ENCODE measurements at places on chromosomes 6 and 20.
A peak's percentile ranks its signal among the peaks of the same experiment; 100 is the strongest.

- DNase-seq = no peak
Observed at GRCh38 chr20:59662161-59662560, 57.8 kb downstream of the PHACTR3 start.

- DNase-seq = no peak
Observed at GRCh38 chr6:97218912-97219311, 64.1 kb downstream of the MMS22L start.

DNA sequence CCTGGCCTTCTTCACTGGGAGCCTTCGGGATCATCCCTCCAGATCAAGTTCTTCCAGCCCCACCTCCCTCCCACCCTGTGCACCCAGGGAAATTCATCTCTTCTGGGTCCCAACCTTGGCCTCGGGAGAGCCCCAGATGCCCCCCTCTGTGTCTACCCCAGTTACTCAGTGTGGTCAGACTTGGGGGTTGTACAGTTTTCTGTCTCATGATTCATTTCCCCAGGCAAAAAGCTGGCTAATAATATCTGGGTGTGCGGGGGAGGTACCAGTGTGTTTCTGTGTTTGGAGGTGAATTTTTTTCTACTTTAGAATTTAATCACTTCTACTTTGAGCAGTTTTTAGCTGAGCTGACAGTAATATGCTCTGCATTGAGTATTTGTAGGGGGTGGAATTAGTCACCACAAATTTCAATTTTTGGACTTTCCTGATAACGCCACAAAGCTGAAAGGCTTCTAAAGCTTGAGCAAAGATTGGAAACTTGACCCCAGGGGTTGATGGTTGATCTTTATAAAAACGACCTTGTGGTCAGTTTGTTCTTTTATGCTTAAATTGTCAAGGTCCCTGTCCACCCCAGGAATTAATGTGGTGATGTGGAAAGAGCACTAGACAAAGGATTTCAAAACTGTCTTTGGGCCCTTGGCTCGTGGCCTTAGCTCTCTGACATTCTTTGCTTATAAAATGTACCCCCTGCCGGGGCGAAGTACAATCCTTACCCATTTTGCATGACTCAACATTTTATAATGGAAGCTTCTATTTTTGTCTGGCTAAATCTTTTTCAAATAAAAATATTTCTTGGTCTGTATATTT is 284.7 kb upstream of the TAB2 start:
- peak; percentile 11 for DNase-seq

GRCh38 chr6:25670793-25671513 is 18.9 kb downstream of the SCGN start:
- DNase-seq = no peak

- DNase-seq = no peak
Observed at GRCh38 chr20:37505263-37506151, 15.5 kb upstream of the NNAT start.

DNA sequence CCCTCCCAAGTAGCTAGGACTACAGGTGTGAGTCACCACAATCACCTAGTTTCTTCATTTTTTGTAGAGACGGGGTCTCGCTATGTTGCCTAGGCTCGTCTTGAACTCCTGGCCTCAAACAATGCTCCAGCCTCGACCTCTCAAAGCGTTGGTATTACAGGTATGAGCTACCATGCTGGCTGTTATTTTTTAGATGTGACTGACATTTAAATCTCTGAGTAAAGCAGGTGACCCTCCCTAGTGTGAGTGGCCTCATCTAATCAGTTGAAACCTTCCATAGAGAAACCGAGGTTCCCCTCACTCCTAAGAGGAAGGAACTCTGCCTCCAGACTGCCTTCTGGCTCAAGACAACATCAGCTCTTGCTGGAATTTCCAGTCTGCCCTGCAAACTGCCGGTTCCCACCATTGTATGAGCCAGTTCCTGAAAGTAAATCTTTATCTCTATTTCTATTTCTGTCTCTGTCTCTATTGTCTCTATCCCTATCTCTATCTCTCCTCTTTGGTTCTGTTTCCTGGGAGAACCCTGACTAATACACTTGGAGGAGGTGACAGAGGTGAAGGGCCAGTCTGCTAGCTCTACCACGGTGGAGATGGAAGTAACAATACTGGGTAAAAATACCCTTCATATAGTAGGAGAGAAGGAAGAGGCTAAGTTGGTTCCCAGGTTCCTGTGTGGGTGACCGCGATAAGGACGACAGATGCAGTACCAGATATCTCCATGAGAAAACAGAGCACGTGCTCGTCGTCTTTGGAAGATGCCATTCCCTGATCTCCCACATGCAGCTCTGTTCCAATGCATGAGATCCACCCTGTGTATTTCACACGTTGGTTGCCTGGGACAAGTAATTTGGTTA is 81.0 kb downstream of the MYB start:
- DNase-seq = no peak

- DNase-seq = no peak
Observed at GRCh38 chr6:47263268-47263667, 46.4 kb downstream of the TNFRSF21 start.

- no peak for DNase-seq
Observed at GRCh38 chr6:46648869-46649492, 3.6 kb downstream of the CYP39A1 start.

GRCh38 chr6:43511824-43512415 is 1.8 kb upstream of the LRRC73 start:
- DNase-seq = no peak

DNA sequence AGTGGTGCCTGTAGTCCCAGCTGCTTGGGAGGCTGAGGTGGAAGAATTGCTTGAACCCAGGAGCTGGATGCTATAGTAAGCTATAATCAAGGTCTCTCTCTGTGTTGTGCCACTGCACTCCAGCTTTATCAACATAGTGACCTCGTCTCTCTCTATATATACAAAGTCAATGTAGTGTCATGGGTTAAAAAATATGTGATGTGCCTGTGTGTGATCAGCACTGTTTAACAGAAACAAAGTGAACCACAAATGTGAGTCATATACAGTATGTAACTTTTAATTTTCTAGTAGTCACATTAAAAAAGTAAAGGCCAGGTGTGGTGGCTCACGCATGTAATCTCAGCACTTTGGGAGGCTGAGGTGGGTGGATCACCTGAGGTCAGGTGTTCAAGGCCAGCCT is 85.3 kb upstream of the RNF24 start:
- DNase-seq = no peak

GRCh38 chr6:56490993-56491392 is 151.7 kb downstream of the DST start:
- DNase-seq = no peak

DNA sequence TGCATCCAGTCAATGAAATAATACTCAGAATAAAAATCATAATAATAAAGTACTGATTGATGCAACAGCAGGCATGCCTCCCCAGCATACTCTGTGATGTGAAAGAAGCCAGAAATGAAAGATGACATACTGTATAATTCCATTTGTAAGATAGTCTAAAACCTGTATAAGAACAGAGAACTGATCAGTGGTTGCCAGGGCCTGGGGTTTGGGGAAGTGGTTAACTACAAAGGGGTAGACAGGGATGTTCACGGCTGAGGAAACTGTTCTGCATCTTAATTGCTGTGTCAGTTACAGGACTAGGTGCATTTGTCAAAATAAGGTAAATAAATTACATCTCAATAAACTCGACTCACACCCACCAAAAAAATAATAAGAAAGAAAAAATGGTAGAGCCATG is 81.3 kb upstream of the BMP2 start:
- no peak for DNase-seq

- DNase-seq = no peak
Observed at GRCh38 chr6:25410102-25410501, 130.9 kb downstream of the CARMIL1 start.

DNA sequence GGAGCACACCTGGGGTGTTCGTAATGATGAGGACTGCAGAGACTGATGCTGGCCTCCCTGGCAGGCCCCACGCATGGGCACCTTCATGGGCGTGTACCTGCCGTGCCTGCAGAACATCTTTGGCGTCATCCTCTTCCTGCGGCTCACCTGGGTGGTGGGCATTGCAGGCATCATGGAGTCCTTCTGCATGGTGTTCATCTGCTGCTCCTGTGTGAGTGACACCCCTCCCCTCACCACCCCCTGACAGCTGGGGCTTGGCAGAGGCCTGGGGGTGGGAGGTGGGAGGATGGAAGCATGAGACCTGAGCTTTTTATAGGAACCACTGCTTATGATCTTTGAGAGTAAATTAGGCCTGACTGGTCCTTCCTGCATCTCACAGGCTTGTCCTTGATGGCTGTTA is 6.7 kb downstream of the SLC12A5 start:
- no peak for DNase-seq

- DNase-seq = no peak
Observed at GRCh38 chr6:150547502-150548222, 52.0 kb upstream of the PLEKHG1 start.

DNA sequence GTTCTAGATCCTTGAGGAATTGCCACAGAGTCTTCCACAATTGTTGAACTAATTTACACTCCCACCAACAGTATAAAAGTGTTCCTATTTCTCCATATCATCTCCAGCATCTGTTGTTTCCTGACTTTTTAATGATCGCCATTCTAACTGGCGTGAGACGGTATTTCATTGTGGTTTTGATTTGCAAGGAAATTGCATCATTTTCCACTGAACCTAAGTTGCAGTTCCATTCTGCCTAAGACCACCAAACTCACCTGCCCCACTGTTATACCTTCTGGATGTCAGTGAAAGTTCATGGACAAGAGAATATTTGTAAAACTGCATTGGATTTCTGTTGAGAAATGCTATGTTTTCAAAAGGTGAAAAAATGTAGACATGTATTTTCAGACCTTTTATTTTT is 132.9 kb upstream of the ESR1 start:
- DNase-seq = no peak

DNA sequence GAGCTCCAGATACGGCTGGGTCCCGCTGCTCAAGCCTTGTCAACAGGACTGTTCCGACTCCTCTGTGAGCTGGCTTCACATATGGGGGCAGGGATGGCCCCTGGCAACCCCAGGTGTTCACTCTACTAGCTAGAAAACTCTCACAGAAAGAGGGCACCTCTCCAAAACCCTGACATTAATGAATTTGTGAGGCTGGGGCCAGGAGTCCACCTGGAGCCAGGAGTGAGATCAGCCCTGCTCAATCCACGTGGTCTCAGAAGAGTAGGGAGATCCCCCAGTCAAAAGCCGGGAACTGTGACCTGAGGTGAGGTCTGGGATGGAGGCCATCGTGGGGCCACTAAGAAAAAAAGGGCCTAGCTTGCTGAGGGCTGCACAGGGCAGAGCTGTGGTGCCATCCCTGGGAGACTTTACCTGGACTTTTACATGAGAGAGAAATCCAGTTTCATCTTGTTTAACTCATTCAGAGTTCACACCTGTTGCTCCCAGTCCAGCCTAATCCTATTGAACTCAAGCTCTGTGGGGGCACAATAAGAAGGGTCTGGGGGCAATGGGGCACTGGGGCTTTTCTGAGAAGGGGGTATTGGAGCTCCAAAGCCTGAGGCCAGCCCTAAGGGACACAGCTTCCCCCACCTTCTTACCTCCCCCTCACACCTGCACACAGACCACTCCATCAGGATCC is 144.3 kb upstream of the MLN start:
- no peak for DNase-seq

GRCh38 chr6:3624250-3625136 is 127.0 kb downstream of the PXDC1 start:
- no peak for DNase-seq

DNA sequence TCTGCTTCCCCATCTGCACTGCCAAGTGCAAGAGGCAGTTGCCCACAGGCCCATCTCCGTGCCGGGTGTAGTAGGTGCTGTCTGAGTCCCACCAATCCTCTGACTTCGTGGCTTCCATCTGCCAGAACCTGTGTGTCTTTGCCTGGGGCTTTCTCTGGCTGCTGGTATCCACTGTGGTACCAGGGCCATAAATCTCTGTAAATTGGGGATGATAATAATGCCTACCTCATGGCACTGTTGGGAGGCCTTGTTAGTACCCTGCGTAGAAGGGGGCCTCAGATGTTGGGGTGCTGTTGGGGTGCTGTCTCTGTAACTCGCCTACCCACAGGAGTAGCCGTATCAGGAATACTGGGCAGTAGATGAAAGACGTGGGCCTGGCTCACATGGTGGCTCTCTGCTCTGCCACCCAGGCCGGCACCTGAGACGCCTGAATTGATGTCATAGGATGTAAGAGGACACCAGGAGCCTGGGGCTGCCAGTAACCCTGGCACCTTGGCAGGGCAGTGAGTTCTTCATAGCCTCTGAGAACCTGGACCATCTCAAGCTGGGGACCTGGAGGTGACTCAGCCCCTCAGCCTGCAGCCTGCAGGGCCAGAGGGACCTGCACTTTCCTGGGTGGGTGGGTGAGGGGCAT is 94.1 kb upstream of the RNF24 start:
- DNase-seq = no peak

DNA sequence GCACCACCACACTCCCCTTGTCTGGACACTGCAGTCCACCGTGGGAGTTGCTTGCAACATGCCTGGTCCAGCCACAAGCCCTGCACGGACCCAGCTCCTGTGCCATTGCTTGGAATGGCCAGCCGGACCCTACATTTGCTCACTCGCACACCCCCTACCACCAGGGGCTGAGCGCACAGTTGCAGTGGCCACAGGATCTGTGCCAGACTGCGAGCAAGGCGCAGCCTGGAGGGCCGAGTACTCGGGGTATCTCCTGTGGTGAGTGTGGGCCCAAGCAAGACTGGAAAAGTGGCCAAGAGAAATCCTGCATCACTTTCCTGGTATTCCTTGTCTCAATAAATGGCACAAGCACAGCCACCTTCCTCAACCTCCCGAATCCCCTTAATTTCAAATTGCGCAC is 85.4 kb upstream of the SAMD5 start:
- DNase-seq = no peak

- DNase-seq = no peak
Observed at GRCh38 chr6:160261991-160262680, 3.5 kb upstream of the SLC22A2 start.

- no peak for DNase-seq
Observed at GRCh38 chr20:5001174-5002076, at the start of gene SLC23A2. SLC23A2 (minus strand) TSS chr20:5001510; CDS start chr20:4932562, 68,948 bp downstream.

GRCh38 chr20:4519534-4519933 is 202.2 kb upstream of the PRND start:
- no peak for DNase-seq

GRCh38 chr6:156955494-156956183 is 178.5 kb downstream of the ARID1B start:
- DNase-seq = no peak

DNA sequence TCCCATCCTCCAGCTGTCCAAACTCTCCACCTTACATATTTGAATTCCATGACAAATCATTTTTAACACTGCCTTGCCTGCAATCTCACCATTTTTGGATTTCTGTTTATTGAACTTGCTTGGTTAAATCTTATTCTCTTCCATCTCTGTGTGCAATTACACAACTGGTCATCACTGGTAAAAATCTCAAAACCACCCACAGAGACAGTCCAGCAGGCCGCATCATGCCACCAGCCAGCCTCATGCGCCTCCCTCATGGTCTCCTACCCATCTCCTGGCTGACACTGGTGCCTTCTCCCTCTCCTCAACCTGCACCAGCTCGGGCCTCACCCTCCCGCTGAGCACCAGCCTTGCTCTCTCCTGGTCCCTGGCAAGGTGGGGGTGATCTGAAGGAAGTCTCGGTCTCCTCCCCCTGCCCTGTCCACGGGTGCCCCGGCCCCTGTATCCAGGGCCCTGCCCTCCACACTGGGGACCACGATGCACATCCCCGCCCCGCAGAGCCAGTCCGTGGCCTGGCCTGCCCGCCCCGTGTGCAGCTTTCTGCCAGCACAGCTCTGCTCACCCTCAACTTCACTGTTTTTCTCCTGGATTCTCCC is 92.0 kb downstream of the THBS2 start:
- no peak for DNase-seq

All from occipital lobe (tissue), 3 donors.